ENCODE measurements at places on chromosomes 5 and 9.

- DNase-seq, result no peak
Measured at GRCh38 chr9:4604678-4605095, 57.4 kb upstream of the PLPP6 start.

GRCh38 chr5:53073348-53073747 lies 36.2 kb downstream of the MOCS2 start:
- DNase-seq, result no peak

GRCh38 chr9:126979461-126979860 lies 64.9 kb downstream of the RALGPS1 start:
- DNase-seq, result no peak

DNA sequence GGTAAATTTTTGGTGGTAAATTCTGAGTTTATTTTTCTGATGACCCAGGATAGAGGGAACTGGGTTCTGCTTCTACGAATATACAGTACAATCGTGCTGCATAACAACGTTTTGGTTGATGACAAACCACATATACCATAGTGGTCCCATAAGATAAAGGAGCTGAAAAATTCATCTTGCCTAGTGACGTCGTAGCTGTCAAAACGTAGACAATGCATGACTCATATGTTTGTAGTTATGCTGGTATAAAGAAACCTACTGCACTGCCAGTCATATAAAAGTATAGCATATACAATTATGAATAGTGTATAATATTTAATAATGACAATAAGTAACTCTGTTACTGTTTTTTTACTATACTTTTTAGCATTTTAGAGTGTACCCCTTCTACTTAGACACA lies 244.0 kb downstream of the GAS1 start:
- DNase-seq, result no peak

DNA sequence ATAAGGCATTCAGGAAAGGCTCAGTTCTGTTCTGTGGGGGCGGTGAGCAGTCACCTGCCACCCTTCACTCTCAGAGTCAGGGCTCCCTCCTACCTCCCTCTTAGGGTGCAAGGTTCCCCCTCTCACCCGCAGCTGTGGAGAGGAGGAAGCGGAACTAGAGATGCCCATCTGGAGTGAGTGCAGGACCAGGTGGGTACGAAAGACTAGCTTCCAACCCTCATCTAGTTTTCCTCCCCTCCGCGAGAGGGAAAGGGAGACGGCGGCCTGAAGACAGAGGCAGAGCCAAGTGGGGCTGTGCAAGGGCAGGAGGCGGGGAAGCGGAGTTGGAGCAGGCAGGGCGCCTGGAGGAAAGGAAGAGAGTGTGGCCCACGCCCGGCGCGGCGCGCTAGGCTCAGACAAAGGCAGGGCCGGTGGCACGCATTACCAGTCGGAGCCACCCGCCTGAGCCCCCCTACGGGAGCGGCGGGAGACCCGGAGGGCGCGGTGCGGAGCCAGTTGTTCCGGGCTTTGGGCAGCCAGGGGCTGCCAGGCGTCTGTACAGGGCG lies 7.3 kb downstream of the PRR7 start:
- no peak for DNase-seq
